ENCODE measurements at places on chromosomes 2 and 18.

DNA sequence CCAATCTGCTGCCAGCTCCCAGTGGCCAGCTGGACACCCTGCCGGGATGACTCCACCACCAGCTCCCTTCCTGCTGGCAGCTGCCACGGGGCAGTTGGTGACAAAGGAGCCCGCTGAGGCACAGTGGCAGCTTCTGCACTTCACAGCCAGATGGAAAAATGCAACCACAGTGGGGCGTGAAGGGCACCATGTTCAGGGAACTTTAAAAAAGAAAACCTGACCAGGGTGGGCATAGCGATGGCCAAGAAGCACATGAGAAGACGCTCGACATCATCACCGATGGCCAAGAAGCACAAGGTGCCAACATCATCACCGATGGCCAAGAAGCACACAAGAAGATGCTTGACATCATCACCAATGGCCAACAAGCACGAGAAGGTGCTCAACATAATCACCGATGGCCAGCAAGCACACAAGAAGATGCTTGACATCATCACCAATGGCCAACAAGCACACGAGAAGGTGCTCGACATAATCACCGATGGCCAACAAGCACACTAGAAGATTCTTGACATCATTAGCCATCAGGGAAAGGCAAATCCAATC is 243.5 kb downstream of the EIPR1 start:
- no peak for DNase-seq

DNA sequence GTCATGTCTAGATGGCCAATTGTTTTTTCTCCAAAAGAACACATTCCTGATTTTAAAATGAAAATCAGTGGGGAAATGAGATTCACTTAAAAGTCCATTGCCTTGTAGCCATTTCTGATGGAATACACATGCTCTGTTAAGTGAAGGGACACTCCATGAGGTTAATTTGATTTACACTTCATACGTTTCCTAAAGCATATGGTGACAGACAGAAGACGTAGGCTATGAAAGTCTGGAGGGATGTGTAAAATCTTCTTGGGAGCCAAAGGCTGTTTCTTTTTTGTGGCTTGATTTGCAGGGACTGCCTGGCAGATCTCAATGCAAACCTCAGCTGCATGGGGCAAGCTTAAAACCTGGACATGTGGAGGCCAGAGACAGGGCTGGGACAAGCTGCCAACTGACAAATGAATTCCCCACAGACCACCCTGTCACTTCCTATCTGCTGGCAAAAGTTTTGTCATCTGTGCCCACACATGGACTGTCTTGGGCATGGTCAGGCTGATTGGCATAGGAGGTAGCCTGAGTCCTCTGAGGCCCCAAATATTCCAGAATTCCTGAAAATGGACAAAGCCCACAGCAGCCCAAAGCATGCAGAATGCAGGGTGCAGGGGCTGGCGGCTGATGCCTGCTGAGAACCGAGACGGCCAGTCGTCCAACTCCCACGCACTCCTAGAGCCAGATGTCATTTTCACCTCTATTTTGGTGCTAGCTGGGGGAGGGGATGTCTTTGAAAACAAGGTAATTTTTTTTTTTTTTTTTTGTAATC is 73.9 kb downstream of the SDC1 start:
- DNase-seq: no peak

DNA sequence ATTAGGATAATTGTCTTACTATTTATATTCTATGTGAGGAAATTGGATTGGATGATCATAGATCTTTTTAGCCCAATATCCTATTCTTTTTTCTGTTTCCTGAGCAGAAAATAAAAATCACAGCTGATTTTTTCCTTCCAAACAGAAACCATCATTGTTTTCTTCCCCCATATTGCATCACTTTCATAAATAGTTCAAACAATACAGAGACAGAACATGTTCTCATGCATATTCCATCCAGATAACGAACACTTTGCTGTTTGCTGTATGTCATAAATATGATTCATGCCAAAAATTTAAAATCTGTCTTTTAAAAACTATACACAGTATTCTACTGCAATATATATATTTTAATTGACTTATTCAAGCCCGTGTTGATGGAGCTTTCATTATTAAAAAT is 22.0 kb upstream of the RALBP1 start:
- DNase-seq: no peak

DNA sequence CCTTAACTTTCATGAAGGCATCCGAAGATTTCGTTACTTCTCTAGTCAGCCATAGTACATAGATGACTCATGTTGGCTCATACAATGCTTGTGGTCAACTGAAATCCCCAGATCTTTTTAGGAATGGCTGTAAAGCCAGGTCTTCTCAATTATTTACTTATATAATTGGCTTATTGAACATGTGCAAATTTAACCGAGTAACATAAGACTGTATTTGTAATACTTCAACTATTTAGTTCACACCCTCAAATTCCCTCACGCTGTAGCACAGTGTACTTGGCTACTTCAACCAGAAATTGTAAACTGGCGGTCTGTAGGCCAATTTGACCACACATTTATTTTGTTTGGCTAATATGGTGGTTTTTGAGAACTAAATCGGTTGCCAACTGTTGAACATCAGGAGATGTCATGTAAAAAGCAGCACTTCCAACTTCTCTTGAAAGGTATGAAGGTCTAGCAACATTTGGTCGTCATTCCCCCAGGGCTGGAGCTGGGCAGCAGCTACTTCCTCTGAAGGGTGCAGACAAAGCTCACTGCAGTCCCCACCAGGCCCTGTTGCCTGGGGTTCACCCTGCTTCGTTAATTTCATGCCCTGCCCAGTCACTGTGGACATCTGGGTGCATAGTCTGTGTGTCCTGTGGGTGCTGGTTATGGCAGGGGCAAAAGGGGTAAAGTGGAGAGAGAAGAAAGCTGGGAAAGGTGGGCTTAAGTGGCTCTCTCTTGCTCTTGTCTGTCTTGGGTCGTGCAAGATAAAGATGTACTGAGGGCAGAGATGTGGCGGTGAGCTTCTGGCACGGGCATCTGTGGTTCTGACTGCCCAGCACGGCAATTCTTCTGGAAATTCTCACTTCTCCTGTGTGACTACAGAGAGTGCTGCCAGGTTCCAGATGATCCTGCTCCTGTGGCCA is 3.2 kb upstream of the SH3RF3 start:
- DNase-seq: no peak

DNA sequence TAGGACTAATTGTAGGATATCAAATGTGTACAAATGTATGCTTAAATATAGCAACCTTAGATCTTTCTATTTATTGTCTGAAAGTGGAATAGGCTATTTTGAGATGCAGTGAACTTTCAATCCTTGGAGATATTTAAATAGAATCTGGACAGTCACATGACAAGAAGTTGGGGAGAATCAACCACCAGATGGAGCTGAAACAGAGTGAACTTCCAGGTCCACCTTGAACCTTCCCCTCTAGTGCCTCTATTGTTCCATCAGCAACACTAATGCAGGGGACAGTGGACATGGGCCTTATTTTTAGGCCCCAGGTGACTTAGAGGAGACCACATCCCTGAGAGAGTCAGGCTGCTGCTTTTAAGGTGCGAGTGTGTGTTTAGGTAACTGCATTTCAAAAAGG is 37.0 kb upstream of the CRIM1 start:
- no peak for DNase-seq

GRCh38 chr2:106232638-106233349 is 38.7 kb upstream of the UXS1 start:
- no peak for DNase-seq

DNA sequence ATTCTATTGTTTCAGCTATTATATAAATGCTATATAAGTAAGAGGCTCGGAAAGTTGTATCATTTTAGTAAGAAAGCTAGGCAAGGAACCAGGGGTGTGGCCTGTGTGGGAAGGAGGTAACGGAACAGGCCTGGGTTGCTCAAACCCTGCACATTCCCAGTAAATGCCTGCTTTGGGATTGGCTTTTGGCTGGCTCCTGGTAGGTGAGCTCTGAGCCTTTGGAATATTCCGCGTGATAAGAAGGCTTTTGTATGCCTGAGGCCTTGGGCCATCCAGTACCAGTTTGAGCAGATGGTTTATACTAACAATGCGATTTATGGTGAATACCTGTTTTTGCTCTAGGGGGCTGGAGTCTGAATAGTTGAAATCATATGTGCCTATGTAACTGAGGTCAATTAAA is 42.6 kb upstream of the CDH20 start:
- DNase-seq: no peak

DNA sequence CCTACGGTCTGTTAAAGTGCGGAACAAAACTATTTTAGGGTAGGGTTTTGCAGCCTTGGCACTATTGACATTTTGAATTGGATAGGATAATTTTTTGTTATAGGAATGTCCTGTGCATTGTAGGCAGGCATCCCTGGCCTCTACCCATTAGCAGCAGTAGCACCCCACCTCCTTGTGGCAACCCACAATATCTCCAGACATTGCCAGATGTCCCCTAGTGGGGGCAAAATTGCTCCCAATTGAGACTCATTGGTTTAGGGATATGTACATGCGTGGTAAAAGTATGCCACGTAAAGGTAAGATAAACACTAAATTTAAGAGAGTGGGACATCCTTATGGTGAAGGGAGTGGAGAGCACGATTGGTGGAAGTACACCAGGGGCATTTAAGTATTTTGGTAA is 4.6 kb downstream of the MIB1 start:
- no peak for DNase-seq

GRCh38 chr2:224393157-224393872 is 8.6 kb downstream of the FAM124B start:
- no peak for DNase-seq

DNA sequence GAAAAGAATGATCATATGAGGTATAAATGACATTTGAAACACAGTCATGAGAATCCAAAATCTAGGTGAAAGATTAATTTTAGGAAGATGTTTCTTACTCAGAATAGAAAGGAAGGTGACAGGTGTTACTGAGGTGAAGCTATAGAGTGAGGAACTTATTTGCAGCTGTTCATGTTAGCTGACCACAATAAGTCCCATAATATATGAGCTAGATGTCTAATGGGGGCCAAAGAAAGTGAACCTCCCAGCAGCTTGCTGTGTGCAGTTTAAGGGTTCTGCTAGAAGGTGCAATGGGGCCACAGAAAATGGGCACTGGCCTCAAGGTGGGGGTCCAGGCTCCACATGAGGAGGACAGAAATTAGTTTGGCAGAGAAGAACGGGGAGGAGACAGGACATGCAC is 1374.9 kb upstream of the CRIM1 start:
- no peak for DNase-seq

GRCh38 chr18:582465-582864 is 2.3 kb downstream of the CETN1 start:
- DNase-seq: no peak

DNA sequence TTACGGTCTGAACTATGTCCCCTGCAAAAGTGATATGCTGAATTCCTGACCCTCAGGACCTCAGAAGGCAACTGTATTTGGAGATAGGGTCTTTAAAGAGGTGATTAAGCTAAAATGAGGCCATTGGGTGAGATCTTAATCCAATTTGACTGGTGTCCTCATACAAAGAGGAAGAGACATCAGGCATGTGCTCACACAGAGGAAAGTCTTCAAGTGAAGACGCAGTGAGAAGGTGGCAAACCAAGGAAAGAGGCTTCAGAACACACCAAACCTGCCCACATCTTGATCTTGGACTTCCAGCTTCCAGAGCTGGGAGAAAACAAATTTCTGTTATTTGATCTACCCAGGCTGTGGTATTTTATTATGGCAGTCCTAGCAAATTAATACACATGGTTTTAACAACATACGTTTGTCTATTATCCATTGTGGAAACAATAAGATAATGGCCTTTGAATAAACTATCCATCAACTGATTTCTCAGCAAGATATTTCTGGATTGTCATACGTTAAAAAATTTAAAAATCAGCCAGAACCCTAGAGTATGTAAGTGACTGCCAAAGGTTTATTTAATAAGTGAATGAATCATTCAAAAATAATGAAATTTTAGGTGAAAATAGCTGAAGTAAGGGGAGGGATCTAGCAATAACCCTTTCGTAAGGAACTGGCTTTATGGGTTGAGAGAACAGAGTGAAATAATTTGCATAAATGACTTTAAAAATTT is 6.5 kb downstream of the WIPF1 start:
- no peak for DNase-seq

DNA sequence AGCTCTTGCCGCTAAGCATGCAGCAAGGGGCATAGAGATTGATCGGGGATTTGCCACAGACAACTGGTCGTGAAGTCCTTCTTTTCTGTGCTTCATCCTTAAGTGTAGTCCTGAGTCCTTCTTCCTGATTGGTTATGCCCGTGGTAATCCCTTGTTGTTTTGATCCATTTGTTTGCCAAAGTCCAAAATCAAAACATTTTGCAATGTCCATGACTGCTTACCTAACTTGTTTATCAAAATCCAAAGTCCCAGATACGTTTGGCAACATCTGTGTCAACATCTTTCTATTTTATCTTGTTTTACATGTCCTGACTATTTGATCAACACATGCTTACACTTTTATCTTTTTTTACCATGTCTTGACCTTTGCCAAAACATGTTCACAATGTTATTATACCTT is 229.0 kb upstream of the ZNF804A start:
- no peak for DNase-seq

DNA sequence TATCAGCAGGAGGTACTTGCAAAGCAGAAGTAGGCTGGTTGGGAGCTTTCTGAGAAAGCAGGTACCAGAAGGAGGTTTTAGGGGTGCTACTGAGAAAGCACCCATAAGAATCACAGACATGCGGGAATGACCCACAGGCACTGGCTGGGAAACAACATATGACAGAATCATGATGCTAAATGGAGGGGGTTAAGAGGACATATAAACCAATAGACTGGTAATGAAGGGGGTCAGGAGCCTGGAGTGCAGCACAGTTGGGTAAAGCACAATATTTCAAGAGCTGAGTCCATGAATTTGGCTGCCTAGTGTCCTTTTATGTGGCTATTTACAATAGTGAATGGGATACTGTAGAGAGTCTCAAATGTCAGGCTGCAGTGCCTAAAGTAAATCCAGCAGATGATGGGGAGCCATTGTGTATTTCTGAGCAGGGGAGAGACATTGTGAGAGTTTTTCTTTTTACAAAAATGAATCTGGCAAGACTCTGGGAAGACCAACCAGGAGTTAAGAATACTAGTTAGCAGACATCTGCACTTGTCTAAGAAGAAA is 27.6 kb upstream of the GMCL1 start:
- DNase-seq: no peak

GRCh38 chr18:3283253-3283863 is 21.4 kb downstream of the MYL12B start:
- no peak for DNase-seq

GRCh38 chr2:20687260-20687832 is 20.4 kb downstream of the GDF7 start:
- DNase-seq: no peak

DNA sequence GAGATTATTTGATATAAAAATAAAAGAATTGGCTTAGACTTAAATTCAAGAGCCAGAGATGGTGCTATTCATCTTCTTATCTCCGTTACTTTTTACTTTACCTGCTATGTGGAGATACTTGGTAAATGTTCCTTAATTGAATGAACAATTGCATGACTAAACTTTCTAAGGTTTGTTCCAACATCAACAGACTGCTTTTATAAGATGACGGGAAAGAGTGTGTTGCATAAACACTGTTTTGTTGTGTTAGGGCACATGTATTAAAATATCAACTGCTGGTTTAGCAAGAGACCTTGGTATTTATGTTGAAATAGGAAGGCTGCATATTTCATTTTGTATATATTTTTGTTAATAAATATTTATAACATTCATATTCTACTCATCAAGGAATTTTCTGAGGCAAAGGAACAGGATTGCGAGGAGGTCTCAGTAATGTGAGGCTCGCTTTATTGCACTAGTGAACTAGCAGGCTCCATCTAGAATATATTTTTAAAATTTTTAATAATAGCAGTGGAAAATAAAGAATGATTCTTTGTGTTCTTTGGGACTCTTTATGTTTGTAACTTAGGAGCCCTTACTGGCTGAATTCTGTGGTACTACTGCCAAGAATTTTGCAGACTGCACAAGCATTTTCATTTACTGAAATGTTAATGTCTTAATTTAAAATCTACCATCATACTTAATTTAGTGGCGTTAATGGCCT is 10.7 kb upstream of the NFE2L2 start:
- DNase-seq: no peak
